ENCODE measurements at places on chromosomes 11 and 22.

- no peak for DNase-seq
These were observed 76.0 kb upstream of the TIMP3 start for GRCh38 chr22:32725369-32725988.

DNA sequence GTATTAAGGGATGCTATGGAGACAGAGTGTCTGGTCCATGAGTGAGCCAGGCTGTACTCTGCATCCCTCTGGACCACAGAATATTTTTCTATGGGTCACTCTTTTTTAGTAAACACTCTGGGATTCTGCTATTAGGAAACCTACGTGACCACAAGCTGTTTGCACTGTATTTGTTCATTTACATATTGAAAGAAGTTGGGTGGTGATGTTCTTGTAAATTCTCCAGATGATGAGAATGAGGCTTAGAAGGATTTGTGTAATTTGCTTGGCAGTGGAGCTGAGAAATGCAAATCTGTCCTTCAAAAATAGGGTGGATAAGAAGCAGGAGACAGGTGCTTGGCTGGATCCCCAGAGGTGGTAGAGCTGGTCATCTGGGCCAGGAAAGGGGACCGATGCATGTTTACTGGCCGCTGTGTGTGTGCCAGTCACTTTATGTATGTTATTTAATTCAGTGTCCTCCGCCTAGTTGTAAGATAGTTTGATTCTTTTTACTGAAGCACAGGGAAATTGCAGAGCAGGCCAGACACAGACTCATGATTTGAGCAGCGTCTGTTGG lies 63.7 kb upstream of the HEPHL1 start:
- no peak for DNase-seq

GRCh38 chr11:20008190-20008870 lies 151.9 kb downstream of the DBX1 start:
- DNase-seq = no peak

GRCh38 chr22:46068593-46069491 lies 81.5 kb upstream of the PPARA start:
- no peak for DNase-seq

GRCh38 chr22:21100149-21101032 lies 54.6 kb downstream of the LRRC74B start:
- no peak for DNase-seq

- DNase-seq = no peak
These were observed 70.9 kb downstream of the PHF21B start for GRCh38 chr22:44938886-44939285.

DNA sequence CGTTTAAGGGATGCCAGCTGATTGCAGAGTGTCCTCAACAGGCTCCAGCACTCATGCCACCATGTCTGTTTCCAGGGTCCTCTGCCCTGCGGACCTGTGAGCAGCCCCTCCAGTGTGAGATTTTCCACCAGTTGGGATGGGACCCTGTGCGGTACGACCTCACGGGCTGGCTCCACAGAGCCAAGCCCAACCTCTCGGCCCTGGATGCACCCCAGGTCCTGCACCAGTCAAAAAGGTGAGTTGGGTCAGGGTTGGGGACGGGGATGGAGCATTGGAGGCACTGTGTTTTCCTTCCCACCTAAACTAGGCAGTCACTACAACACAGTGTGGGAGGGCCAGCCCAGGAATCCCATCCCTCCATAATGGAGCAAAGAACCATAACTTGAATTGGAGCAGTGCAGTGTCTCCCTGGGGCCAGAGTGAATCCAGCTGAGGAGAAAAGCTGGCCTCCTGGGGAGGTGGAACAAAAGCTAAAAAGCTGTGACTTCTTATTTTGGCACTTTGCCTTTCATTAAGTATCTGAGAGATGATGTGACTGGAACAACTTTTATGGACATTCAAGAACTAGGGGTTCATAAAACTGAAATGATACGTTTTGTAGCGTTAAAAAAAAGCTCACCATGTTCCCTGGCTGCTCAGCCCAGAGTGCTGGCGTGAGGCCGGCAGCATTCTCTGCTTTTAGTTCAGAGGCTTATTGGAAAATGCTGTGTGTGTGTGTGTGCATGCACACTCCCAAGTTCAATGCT lies 101.8 kb downstream of the MYO18B start:
- DNase-seq = no peak

DNA sequence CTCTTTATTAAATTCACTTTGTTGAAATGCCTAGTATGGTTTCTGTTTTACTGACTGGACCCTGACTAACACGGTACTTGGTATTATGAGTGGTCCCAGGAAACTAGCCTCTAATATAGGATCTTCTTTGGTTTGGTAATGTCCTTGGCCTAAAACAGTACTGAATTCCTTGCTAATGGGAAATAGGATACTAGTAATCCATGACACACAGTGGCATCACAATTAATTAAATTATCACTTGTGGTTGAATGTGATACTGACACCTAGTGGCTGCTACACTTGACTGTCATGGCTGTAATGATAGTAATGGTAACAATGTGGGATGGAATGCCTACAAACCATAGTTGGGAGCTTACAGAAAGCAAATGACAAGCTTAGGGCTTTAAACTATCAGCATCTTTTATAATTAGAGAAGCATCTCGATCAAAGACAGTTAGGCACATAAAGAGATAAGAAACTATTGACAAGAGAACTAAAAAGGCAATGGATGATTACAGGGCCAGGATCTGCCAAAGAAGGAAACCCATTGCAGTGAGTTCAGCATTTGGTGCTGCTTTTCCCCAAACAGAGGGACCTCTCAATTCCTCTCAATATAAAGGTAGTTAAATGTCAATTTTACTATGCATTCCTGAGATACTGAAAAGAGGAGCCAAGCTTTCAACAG lies 8.6 kb downstream of the DNHD1 start:
- DNase-seq = peak; percentile 51

GRCh38 chr11:116829525-116830183 lies at the start of gene APOC3:
TSS of gene APOC3 (plus strand) at chr11:116829907. CDS start at chr11:116830583, 676 bp downstream.
- DNase-seq = no peak
